Vagina (tissue), 2 donors: ENCODE measurements at places on chromosomes 16 and 17.
A peak's percentile ranks its signal among the peaks of the same experiment; 100 is the strongest.

DNA sequence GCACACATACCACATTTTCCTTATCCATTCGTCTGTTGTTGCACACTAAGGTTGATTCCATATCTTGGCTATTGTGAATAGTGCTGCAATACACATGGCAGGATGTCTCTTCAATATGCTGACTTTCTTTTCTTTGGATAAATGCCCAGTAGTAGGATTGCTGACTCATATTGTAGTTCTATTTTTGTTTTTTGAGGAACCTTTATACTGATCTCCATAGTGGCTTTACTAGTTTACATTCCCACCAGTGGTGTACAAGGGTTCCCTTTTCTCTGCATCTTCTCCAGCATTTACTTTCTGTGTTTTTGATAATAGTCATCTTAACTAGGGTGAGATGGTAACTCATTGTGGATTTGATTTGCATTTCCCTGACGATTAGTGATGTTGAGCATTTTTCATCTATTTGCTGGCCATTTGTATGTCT, 118.1 kb downstream of the STXBP4 start:
- no peaks in the 10 kb centered on the region for H3K36me3 ChIP-seq
- no peak for DNase-seq
- no peaks in the 10 kb centered on the region for H3K4me1 ChIP-seq
- H3K27ac ChIP-seq: no peak overlapping the region
- H3K27me3 ChIP-seq: no peaks in the 10 kb centered on the region

GRCh38 chr16:268141-269053, 7.3 kb downstream of the RGS11 start:
- peaks cover 16% of the 10 kb centered on the region for H3K36me3 ChIP-seq
- no peak for DNase-seq
- H3K4me3 ChIP-seq: no peak overlapping the region
- H3K27me3 ChIP-seq: no peaks in the 10 kb centered on the region
- no peaks in the 10 kb centered on the region for H3K4me1 ChIP-seq

DNA sequence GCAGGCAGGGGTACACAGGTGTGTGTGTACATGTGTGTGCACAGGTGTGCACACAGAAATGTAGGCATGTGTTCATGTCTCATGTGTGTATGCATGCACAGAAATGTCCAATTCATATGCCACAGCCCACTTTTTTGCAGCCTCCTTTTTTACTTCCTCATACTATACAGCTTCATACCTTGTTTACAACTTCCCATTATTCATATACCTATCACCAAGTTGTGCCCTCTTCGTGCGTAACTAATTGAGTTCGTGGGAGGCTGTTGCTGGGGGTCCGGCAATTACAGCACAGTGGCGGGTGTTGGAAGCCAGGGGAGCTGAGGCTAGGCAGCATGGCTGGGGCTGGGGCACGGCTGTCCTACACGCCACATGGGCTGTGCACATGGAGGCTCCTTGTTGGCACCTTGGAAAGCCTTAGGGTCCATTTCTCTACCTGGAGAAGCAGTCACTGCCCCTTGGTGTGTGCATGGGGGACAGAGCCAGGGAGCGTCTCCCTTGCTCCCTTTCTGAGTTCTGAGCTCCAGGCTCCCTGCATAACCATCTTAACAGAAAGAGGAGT, 266.7 kb downstream of the ENGASE start:
- peaks cover 4% of the 10 kb centered on the region for H3K4me1 ChIP-seq
- no peaks in the 10 kb centered on the region for H3K27me3 ChIP-seq
- DNase-seq: no peak
- no peaks in the 10 kb centered on the region for H3K36me3 ChIP-seq
- H3K27ac ChIP-seq: no peak overlapping the region

GRCh38 chr16:59067205-59067604, 333.1 kb upstream of the GOT2 start:
- no peak for DNase-seq
- H3K36me3 ChIP-seq: no peaks in the 10 kb centered on the region
- H3K27ac ChIP-seq: no peak overlapping the region
- H3K4me3 ChIP-seq: no peak overlapping the region
- H3K27me3 ChIP-seq: no peaks in the 10 kb centered on the region
- no peaks in the 10 kb centered on the region for H3K4me1 ChIP-seq

- no peak overlapping the region for H3K27ac ChIP-seq
- H3K27me3 ChIP-seq: no peaks in the 10 kb centered on the region
- DNase-seq: no peak
- peaks cover 12% of the 10 kb centered on the region for H3K4me1 ChIP-seq
These were observed 969 bp upstream of the CETP start for GRCh38 chr16:56960681-56961281.

DNA sequence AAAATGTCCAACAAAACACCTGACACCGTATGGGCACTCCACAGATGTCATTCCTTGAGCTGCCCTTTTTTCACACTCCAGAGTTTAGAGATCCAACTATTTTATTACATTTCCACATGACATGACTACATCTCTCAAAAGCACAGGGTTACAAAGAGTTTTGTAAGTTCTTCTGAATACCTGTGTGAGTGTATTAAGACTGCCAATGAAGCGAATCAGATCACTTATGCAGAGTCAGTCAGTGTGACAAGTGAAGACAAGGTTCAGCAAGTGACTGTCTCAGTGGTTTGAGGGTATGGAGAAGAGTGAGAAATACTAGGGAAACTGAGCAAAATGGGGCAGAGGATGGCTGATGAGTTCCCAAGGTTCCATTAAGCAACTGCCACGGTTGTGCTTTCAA, 8.4 kb downstream of the SDR42E1 start:
- no peaks in the 10 kb centered on the region for H3K4me1 ChIP-seq
- DNase-seq: no peak
- H3K4me3 ChIP-seq: no peak overlapping the region
- H3K36me3 ChIP-seq: no peaks in the 10 kb centered on the region
- H3K27me3 ChIP-seq: no peaks in the 10 kb centered on the region

DNA sequence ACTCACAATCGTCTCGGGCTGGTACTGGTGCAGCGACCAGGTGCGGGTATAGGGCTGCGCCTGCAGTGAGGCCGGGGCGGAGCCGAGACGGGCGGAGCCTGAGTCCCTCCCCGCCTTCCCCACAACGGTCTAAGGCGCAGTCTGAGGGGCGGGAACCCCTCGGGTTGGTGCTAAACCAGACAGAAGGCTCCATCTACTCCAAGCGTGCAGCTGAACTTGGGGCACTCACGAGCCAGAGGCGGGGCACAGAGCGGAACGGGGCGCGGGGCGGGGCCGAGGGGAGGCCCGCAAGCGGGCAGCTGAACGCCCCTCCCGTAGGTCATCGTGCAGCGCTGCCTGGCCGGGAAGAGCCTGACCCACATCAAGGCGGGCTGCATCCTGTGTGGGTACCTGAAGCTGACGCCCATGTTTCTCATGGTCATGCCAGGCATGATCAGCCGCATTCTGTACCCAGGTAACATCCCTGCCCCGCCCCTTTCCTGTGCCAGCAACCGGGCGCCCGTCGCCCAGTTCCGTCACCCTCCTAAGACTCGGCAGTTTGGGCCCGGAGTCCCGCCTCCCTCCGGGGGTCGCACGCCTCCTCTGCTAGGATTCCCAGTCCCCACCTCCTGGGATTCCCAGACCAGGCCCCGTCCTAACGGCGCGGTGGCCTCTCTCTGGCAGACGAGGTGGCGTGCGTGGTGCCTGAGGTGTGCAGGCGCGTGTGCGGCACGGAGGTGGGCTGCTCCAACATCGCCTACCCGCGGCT, 5.0 kb downstream of the SLC5A2 start:
- H3K4me1 ChIP-seq: peaks cover 21% of the 10 kb centered on the region
- H3K27me3 ChIP-seq: no peaks in the 10 kb centered on the region
- H3K27ac ChIP-seq: peak overlapping the region; percentile 49
- no peak for DNase-seq

DNA sequence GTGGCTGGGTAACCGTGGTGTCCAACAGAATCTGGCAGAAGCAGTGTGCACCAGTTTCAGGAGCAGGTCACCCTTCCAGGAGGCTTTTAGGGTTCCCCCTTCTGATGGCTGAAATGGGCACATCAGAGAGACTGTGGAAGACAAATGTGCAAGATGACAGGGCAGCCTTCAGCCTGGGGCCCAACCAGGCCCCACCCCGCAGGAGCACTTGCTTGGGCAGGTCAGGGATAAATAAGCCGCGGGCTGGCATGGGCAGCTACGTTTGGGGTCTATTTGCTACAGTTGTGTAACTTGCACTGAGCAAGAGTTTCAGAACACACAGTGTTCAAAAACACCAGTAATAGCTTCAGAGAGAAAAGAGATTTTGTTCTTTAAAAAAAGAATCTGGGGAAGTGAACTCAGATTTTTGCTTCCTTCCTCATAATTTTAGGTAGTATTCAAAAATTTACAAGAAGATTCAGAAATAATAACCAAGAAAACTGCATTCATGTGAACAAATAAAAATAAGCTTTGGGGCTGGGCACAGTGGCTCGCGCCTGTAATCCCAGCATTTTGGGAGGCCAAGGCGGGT, 44.9 kb upstream of the BAHCC1 start:
- no peaks in the 10 kb centered on the region for H3K27me3 ChIP-seq
- H3K4me1 ChIP-seq: peaks cover 17% of the 10 kb centered on the region
- H3K36me3 ChIP-seq: no peaks in the 10 kb centered on the region
- H3K27ac ChIP-seq: no peak overlapping the region

GRCh38 chr17:16407911-16408588, 7.3 kb upstream of the TRPV2 start:
- H3K4me1 ChIP-seq: peaks cover 21% of the 10 kb centered on the region
- peak overlapping the region; percentile 68 for H3K4me3 ChIP-seq
- no peaks in the 10 kb centered on the region for H3K27me3 ChIP-seq
- DNase-seq: no peak

DNA sequence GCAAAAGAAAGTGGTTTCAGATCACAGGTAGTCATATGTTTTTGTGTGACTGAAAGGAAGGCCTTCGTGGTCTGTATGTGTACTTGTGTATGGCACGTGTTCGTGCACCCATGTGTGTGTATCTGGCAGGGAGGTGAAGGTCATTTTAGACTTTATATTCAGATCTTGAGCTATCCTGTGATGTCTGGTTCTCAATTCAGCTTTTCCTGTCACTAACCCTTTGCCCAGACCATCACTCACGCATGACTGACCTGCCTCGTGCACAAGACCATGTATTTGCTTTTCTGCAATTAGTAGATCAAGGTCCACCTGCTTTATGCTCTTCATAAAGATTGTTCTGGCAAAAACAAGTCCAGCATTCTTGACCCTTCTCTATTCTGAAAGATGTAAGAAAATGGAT, 139.7 kb upstream of the MAF start:
- no peak for DNase-seq
- H3K4me1 ChIP-seq: no peaks in the 10 kb centered on the region
- no peak overlapping the region for H3K4me3 ChIP-seq
- no peak overlapping the region for H3K27ac ChIP-seq

- H3K27me3 ChIP-seq: no peaks in the 10 kb centered on the region
- peaks cover 36% of the 10 kb centered on the region for H3K4me1 ChIP-seq
- H3K27ac ChIP-seq: peak overlapping the region; percentile 68
These were observed 28.1 kb downstream of the SRL start for GRCh38 chr16:4213737-4214136.

DNA sequence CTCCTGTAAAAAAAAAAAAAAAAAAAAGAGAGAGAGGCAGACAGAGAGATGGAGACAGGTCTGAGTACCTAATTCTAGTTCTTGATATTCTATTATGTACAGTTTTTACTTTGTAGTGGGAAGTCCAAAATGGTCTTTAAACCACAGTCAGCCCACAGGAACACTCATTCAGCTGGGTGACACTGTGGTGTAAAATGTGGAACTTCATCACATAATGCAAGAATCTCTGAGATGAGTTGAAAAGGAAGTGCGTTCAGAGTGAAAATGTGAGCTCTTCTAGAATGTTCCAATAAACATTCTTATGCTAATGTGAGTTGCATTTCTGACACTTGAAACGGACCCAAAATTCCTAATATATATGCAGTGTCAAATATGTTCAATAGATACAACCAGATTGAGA, 972.1 kb downstream of the CDH11 start:
- H3K27ac ChIP-seq: no peak overlapping the region
- no peaks in the 10 kb centered on the region for H3K4me1 ChIP-seq
- no peak for DNase-seq
